Fibroblast of skin of abdomen (primary cell): ENCODE measurements at places on chromosomes 13 and 19.

- peak; percentile 15 for DNase-seq
Measured at GRCh38 chr13:51764184-51765141, 39.5 kb downstream of the DHRS12 start.

GRCh38 chr13:106796280-106797047 is 228.5 kb upstream of the ARGLU1 start:
- no peak for DNase-seq

DNA sequence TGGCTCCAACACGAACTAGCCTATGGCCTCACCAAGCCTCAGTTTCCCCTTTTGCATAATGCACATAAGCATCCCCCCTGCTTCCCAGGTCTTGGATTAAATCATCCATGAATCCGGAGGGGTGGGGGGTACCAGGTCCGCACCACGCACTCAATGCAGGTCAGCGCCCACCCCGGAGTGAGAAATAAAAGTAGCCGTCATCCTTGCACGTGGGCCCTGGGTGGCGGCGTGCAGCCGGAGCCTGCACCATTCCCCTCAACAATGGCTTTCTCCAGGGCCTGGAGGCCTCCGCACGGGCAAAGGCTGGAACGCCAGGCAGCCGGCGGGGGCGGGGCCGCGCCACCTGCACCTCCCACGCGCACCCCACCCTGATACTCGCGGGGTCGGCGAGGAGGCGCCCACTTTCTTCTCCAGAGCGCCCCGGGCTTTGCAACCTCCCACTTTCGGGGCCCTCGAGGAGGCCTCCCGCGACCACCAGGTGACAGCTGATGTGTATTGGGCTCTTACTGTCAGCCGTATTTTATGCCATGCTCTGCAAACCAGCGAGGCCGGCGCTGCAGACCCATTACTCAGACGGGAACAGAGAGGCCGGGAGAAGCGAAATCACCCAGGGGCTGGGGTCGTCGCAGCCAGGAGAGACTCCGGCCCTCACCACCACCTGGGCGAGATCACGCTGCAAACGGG is 767 bp upstream of the GADD45B start:
- DNase-seq, result peak; percentile 71

DNA sequence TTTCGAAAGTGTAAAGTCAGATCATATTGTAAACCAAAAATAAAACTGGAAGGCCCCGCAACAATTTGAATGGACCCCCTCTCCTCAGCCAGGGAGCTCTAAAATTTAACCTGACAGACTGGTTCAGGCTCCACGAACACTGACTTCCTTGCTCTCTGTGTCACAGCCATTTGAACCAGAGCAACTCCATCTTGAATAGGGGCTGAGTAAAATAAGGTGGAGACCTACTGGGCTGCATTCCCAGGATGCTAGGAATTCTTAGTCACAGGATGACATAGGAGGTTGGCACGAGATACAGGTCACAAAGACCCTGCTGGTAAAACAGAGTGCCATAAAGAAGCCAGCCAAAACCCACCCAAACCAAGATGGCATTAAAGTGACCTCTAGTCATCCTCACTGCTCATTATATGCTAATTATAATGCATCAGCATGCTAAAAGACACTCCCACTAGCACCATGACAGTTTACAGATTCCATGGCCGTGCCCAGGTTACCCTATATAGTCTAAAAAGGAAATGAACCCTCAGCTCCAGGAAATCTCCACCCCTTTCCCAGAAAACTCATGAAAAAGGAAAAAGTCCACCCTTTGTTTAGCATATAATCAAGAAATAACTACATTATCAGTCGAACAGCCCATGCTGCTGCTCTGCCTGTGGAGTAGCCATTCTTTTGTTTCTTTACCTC is 43.1 kb downstream of the RFXAP start:
- no peak for DNase-seq

- peak; percentile 2 for DNase-seq
Measured at GRCh38 chr13:34611671-34612070, 330.4 kb upstream of the NBEA start.

- no peak for DNase-seq
Measured at GRCh38 chr19:9875031-9875627, 40.0 kb downstream of the PIN1 start.

GRCh38 chr19:41521931-41522555 is 53.9 kb upstream of the CEACAM21 start:
- no peak for DNase-seq

GRCh38 chr19:40641281-40641680 is 40.1 kb downstream of the LTBP4 start:
- no peak for DNase-seq

DNA sequence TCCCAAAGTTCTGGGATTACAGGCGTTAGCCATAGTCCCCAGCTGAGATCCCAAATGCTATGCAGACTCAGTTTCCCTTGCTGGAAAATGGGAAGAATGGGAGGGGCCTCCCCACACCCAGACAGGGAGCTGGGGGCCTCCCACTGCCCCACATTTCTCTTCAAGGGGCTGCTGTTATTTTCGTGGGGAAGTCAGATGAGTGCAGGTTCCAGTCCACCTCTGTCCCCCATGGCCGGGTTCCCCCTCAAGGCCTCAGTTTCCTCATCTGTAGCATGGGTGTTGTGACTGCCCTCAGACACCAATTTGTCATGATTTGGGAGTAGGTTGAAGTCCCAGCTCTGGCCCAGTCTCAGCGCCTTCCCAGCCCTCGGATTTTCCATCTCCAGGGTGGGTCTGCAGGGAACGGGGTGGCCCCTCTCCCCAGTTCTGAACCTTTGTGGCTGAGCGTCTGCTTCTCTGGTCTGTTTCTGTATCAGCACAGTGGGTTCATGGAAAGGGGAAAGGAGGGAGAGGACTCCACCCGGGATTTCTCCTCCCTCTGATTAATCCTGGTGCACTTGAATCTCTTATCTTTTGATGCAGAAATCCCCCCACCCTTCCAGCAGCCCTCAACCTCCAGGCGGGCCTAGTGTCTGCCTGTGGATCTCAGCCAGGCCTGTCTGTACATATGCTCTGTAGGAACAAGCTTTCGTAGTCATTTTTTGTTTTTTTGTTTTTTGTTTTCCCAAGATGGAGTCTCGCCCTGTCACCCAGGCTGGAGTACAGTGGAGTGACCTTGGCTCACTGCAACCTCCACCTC is 12.2 kb downstream of the NFIC start:
- DNase-seq, result no peak

DNA sequence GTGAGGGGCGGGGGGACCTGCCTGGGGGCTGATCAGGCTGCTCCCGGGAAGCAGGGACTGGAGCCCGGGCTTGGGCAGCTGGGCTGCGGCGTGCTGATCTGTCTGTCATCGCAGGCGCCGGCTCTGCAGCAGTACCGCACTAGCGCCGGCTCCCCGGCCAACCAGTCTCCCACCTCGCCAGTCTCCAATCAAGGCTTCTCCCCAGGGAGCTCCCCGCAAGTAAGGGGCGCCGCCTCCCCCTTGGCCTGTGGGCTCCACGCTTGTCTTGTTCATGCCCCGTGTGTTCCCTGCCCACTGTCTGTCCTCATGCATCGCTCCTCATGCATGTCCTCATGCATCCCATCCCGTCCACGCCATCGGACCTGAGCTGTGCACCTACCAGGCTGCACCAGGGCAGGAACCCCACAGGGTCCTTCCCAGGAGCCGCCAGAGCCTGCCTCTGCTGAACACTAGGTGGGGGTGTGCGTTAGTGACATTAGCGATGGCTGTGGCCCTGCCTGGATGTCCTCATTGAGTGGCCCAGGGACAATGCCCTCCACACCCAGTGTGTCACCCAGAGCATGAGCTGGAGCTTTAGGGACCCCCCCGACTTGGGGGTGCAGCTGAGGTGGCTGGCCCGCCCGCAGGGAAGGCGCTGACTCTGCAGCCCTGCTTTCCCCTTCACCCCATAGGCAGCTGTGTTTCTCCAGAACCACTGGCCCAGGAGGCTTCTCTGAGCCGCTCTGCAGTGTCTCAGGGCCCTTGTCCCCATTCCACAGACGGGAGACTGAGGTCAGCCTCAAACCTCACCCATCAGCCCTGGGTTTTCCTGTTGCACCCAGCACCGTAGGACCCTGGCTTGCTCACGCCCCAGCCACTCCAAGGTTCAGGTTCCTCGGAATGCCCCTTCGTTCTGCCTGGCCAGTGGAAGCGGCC is 19.5 kb downstream of the COMP start:
- no peak for DNase-seq

GRCh38 chr19:44718441-44719261 is 19.7 kb downstream of the CEACAM16 start:
- DNase-seq, result peak; percentile 78

- no peak for DNase-seq
Measured at GRCh38 chr19:12481781-12482508, 2.7 kb downstream of the ZNF709 start.

GRCh38 chr19:38316477-38317067 is 825 bp upstream of the YIF1B start:
- no peak for DNase-seq

DNA sequence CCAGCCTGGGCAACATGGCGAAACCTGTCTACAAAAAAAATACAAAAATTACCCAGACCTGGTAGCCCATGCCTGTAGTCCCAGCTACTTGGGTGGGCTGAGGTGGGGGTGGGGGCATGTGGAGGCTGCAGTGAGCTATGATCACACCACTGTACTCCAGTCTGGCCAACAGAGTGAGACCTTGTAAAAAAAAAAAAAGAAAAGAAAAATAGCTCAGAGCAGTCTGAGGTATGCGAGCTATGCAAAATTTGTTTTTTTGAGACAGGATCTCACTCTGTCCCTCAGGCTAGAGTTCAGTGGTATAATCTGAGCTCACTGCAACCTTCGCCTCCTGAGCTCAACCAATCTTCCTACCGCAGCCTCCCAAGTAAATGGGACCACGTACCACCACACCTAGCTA is 7.1 kb upstream of the TOMM40 start:
- peak; percentile 23 for DNase-seq

DNA sequence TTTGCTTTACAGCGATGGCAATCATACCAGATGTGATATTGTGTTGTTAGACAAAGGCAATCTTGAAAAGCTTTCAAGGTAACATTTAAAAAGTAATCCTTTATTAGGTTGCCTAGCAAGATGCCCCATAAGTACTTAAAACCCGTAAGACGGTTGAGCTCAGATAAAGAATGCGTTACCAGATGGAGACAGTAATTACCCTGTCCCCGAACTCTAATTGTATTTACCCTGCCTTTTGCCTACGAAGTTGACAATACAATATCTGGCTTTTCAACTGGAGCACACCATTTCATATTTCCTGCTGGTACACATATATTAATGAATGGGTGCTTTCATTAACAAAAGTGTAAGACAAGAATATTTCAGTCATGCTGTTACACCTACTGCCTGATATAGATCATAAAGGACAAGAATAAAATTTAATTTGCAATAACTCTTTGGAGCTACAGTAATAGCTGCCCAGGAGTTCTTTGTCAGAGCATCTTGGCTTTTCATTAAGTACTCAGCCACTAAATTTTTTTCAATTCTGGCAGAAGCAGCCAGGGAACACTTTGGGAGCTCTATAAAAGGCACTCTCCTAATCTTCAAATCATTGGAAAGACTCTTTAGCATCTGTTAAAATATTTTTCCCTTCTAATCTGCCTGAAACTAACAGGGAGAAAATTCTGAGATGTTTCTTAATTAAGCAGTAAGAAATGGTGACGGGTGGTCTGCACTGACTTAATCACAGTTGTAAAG is 63.8 kb downstream of the DCT start:
- no peak for DNase-seq

GRCh38 chr13:99382428-99383133 is 75.4 kb upstream of the GPR183 start:
- DNase-seq, result no peak

GRCh38 chr13:44833626-44834025 is 155.6 kb downstream of the NUFIP1 start:
- DNase-seq, result no peak

- no peak for DNase-seq
Measured at GRCh38 chr19:17255150-17255621, 9.4 kb downstream of the USHBP1 start.

GRCh38 chr13:110876609-110877008 is 38.3 kb downstream of the ANKRD10 start:
- DNase-seq, result no peak

DNA sequence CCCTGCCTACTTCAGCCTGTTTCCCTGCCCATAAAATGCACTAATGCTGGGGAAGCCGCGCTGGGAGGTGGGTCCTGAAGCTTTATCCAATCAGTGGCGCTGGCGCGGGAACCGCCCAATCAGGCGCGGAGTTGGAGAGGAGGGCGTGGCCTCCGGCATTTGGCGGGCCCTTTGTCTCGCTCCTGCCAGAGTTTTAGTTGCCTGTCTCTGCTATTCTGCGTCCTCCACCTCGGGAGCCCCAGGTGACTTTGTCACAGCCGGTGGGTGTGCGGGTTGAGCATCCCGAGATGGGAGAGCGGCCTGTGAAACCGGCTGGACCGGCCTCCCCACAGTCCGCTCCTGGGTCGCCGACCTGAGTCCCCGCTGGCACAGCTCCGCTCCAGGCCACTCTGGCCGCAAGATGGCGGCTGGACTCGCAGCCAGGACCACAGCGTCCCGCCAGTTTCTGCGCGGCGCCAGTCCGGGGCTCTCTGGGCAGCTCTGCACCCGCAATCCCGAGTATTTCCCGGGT is 30.7 kb upstream of the ZNF429 start:
- peak; percentile 27 for DNase-seq
